ENCODE measurements at places on chromosomes 6 and 20.

GRCh38 chr6:119620846-119621555 lies 271.4 kb upstream of the MAN1A1 start:
- no peak for DNase-seq

GRCh38 chr6:44237021-44237812 lies 9.7 kb upstream of the HSP90AB1 start:
- DNase-seq: peak; percentile 74

DNA sequence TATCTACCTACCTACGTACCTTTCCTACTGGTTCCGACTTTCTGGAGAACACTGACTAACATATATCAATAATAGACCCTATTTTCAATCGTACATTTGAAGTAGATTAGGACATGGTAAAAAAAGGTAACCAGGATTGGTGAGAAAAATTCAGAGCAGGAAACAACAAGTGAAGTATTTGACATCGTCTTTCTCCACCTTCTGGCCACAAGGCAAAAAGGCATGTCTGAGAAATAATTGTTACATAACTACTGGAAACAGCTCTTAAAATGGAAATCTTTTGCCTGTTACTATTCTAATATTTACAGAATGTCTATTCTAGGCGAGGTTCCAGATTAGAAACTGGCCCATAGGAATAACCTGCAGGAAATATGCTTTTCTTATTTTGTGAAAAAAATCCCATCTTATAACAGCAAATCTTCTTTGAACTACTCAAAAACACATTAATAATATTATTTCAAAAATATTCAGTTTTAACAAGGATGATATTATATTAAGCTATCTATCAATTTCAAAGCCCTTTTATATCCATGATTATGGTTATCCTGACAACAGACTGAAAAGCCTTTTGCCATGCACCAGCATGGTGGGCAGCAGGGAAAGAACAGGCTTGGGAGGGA lies 80.8 kb downstream of the RCAN2 start:
- no peak for DNase-seq

DNA sequence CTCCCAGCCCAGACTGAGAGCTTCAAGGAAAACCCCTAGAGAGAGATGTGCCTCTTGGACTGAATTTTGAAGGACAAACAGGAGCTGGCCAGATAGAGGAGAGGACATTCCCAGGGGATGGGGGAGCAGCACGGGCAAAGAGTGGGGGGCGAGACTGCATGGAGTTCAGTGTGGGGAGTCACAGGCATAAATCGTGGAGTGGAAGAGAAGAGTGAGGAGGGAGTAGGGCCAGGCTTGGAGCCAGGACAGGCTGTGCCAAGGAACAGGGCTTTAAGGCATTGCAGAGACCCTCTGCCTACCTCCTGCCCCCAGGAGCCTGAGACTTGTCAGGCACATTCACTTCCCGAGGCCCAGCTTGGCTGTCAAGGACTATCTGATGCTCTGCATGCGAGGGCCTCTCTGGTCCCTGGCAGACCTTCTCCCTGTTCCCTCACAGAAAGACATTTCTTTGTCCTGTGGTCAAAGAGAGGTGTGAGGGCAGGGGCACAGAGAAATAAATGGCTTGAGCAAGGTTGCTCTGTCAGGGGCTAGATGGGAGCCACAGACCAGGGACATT lies 5.2 kb upstream of the SLC22A7 start:
- no peak for DNase-seq

DNA sequence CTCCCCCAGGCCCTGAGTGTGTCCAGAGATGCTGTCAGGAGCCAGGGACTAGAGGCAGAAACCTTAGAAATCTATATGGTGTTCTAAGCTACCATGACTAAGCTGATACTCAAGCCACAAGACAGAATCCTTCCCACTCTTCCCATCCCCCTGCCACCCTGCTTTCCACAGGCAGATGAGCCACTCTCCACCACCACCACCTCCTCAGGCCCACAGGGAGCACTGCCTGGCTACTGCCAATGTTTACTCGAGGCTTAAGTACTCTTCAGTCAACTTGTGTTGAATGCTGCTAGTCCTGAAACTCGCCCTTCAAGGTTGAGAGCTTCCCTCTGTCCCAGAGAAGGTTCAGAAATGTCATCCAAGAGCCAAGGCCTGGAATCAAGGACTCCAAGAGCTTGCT lies 56.2 kb downstream of the CENPW start:
- no peak for DNase-seq

GRCh38 chr6:11373208-11373607 lies 140.7 kb upstream of the NEDD9 start:
- no peak for DNase-seq

GRCh38 chr6:146864300-146864699 lies 265.5 kb downstream of the ADGB start:
- DNase-seq: no peak

Data from ELF-1 (cell line).